NK-92 treated with Interleukin-12 subunit alpha and Interleukin-12 subunit beta, amount 100 ng/mL, for 24 hours (cell line): ENCODE measurements at places on chromosomes 2 and 18.

- no peak for DNase-seq
Observed at GRCh38 chr2:6148882-6149281, 456.7 kb downstream of the SOX11 start.

DNA sequence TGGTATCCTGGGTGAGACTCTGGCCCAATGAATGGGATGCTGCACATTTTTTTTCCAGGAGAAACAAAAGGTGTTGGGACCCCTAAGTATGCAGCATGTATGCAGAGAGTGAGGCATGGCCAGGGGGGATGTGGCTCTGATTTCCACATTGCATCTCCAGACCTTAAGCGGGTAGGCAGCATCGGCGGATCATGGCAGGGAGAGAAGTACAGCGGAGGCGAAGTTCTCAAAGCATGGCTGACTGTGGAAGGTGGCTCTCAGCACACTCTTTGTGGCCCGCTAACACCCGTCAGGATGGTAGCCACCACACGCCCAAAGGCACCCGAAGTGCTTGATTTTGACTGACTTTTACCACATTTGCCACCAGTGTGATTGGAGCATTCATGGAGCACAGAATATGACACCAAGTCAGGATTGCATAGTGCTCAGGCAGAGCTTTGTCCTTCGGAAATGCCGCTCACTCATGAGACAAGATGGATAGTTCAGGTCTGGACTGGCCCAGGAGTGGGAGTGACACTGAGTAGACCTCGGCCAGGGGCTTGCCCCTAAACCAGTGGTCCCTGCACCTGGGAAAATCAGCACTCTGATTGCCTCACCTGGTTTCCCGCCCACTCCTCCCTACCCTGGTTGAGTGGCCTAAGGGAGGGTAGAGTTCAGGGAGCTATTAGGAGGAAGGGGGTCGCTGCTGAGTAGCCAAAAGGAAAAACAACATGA is 14.2 kb downstream of the INPP4A start:
- DNase-seq: no peak

DNA sequence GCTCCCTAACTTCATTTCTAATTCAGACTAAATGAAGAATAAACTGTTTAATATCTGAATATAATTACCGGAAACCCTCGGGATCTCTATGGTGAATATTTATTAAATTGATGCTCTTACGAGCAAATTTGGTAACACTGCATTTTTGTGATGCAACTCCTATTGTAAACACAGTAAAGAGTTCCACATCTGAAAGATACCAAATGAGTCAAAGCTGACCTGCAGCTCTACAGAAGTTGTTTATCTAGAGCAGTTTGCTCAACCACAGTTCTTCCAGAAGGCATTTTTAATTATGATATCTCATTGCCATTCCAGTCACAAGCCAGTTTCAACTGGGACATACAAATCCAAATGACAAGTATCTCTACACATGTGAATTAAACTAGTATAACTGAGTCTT is 129.7 kb downstream of the PKP4 start:
- DNase-seq: no peak

DNA sequence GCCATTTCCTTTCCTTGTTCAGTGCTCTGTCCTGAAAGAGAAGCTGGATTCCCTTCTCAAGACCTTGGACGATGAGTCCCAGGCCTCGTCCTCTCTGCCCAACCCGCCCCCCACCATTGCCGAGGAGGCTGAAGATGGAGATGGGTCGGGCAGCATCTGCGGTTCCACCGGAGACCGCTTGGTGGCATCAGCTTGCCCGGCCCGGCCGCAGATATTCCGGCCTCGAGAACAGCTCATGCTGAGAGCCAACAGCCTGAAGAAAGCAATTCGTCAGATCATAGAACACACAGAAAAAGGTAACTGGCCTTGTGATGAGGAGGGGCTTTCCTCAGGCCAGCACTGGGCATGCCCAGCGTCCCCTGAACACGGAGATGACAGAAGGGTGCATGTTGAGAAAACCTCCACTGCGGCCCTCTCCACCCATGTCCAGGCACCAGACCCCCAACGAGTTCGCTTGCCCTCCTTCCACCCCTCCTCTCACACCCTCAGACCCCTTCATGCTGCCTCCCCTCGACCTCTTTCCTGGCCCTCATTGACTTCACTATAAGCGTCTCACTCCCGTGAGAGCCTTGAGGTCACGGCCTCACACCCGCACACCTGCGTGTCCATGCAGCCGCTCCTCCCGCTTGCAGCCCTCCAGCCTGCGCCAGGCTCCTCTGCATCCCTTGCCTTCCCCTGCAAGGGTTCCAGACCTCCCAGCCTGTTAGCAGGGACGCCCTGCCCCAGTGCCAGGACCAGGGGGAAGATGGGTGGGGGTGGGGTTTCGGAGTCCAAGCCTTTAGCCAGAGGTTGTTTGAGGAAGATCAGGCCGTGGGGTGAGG is 95.0 kb downstream of the DGKD start:
- no peak for DNase-seq
